ENCODE measurements at places on chromosomes 4 and X. TPM values are rescaled to one million over a fixed set of nuclear protein-coding genes. Genes with fewer than 3 reads are reported as not detected.

- no peak for DNase-seq
Observed at GRCh38 chr4:92551616-92552015, 247.8 kb downstream of the GRID2 start.

- DNase-seq, result no peak
Observed at GRCh38 chr4:187903106-187903505, 92.5 kb upstream of the ZFP42 start.

- no peak for DNase-seq
Observed at GRCh38 chr4:73501664-73502265, 20.2 kb downstream of the AFM start.

DNA sequence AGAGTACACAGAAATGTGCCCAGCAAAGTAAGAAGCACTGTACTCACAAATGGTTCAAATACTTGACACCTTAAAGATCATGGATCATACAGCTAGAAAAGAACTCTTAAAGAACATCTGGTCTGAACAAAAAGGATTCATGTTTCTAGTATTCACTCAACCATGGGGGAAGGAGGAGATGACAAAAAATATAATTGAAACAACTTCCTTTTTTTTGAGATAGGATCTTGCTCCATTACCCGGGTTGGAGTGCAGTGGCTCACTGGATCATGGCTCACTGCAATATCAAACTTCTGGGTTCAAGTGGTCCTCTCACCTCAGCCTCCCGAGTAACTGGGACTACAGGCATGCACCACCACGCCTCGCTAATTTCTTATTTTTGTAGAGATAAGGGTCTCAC is 6.0 kb downstream of the DHX15 start:
- DNase-seq, result no peak

GRCh38 chrX:45712067-45712466 is 511.4 kb upstream of the DIPK2B start:
- no peak for DNase-seq

DNA sequence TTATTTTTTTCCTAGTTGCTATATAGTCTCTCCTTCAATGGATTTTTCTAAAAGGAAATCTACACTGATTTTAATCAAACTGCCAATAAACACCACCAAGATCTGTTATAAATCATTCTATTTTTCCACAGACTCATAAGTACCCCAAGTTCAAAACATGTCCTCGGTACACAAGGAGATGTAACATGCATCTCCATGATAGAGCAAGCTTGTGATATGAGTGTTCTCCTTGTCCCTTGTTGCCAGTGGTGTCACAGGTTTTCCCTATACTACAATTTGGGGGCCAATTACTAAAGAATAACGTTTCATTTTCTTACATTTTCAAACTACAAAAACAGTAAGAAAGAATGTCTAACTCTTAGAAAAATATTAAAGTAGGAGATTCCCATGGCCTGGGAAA is 491 bp downstream of the ARHGEF6 start:
- DNase-seq, result no peak

- DNase-seq, result no peak
Observed at GRCh38 chr4:158459085-158459820, 62.4 kb upstream of the RXFP1 start.

Gene BMP3
- not detected for total RNA-seq

Gene GLRA3
- total RNA-seq, result not detected
